ENCODE measurements at places on chromosomes 5 and 9.
A peak's percentile ranks its signal among the peaks of the same experiment; 100 is the strongest.

- DNase-seq, result no peak
Observed at GRCh38 chr5:172074896-172075295, 68.5 kb upstream of the FBXW11 start.

DNA sequence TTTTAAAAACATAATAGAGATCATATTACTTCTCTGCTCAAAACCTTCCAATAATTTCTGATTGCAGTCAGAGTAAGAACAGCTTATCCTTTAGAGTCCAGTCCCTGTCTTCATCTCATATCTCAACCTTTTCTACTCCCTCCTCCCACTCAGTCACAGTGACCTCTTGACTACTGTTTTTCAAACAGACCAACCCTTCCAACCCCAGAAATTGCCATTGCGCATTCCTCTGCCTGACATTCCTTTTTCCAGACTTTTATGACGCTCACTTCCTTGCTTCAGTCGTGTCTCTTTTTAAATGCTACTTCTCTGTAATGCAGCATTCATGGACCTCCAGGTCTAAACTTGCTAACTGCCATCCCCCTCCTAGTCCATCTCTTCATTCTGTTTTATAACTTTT lies 800.5 kb downstream of the BRINP1 start:
- DNase-seq, result no peak

DNA sequence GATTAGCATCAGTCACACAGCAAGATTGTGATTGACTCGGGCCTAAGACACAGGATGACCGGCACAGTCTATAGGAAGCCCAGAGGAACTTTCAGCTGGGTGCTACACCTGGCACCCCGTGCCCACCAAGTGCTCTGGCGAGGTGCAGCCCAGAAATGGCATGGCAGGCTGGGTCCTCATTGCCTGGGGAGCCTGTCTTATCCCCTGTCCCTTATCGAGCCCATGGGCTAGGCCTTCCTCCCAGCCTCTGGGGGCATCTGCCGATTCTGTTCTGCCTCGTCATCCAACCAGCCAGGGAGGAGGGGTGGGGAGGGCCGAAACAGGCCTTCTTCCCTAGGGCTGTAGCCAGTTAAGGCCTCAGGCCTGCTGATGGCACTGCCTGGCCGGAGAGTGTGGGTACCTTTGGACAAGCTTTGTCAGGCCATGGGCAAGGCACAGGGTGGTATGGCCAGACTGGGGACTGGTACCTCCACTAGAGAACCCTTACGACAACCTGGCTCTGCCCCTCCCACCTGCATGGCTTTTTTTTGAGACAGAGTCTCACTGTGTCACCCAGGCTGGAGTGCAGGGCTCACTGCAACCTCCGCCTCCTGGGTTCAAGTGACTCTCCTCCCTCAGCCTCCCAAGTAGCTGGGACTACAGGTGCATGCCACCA lies 1.6 kb downstream of the GRK6 start:
- DNase-seq, result no peak

DNA sequence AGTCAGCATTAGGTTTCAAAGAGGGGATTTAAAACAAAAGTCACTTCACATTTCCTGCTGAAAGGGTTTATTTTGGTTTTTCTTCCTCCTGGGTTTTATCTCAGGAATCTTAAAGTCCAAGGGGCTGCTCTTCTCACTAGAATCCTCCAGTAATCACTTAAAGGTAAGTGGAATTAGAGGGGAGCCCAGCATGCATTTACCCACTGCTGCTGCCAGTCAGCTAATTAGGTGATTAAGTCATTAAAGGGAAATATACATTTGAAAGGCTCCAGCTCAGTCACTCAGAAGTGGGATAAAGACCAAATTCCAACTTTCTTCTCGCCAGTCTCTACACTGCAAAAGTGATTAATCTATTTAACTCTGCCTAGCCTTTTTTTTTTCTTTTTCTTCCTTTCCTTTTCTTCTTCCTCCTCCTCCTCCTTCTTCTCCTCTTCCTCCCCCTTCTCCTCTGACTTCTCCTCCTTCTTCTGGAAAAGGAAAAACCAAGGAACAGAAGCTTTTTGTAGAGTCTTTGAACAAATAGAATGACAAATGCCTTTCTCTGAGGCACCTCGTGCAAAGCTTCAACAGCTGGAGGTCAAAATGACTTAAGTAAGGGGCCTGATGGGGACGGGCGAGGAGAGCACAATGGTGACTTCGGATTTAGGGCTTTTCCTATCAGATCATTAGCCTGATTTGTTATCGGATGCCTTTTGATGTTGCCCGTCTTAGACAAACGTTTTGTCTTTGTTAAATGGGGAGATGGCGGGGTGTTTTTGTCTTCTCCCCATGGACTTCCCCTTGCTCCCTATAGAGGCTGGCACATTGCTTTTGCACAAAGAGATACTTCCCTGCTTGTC lies 617.6 kb downstream of the IRX1 start:
- DNase-seq, result no peak

DNA sequence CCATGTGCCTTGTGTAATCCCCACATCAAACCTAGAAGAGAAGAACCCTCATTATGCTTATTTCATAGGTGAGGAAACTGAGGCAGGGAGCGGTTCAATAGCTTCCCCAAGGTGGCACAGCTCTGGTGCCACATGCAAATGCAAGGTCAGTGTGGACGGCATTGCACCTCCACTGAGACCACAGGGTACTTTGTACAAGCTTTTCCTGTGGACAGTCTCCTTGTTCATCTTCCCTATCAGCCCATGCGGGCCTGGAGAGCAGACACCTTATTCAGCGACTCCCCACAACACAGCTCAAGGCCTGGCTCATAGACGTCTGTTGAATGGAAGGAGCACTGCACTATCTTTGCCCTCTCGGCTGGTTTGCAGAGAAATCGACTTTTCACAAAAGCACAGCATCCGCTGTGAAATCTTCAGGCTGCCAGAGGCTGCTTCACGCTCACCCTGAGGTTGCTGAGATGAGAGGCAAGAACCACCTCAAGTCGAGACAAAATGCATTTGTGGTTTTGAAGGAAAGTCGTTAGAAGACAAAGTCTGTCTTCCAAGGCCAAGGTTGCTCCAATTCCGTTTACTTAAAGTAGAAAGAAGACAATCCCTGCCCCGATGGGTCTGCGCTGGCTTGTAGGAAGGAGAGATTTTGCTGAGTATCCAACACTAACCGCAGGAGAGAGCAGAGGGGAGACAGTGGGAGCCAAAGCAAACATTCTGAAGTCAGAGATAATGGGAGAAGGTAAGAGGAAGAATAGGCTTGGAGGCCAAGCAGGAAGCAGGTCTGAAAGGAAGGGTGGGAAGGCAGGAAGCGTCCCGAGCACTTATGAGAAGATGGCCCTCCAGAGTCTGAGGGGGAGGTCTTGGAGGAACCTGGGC lies 34.2 kb upstream of the STRBP start:
- DNase-seq, result no peak

DNA sequence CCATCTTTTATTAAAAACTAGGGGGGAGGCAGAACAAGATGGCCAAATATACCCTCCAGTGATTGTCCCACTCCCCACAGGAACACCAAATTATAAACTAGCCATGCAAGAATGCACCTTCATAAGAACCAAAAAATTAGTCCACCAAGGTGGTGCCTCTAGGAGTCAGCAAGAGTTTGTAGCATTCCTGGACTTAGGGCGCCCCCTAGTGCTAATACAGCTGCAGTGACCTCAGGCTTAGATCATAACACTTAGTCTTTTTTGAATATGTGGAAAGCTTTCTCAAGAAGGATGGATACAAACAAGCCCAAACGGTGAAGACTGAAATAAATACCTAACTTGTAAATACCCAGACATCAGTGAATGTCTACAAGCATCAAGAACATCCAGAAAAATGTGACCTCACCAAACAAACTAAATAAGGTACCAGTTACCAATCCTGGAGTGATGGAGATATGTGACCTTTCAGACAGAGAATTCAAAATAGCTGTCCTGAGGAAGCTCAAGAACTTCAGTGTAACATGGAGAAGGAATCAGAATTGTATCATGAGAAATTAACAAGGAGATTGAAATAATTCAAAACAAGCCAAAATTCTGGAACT lies 19.3 kb downstream of the PPIP5K2 start:
- DNase-seq, result peak; percentile 42

- DNase-seq, result no peak
Observed at GRCh38 chr5:132492386-132493125, 2.0 kb upstream of the IRF1 start.
